Stimulated activated CD8-positive, alpha-beta memory T cell treated with anti-CD3 and anti-CD28 coated beads, Interleukin-15, amount 100 ng/mL, for 4 hours (primary cell): ENCODE measurements at places on chromosomes 3 and 15.

DNA sequence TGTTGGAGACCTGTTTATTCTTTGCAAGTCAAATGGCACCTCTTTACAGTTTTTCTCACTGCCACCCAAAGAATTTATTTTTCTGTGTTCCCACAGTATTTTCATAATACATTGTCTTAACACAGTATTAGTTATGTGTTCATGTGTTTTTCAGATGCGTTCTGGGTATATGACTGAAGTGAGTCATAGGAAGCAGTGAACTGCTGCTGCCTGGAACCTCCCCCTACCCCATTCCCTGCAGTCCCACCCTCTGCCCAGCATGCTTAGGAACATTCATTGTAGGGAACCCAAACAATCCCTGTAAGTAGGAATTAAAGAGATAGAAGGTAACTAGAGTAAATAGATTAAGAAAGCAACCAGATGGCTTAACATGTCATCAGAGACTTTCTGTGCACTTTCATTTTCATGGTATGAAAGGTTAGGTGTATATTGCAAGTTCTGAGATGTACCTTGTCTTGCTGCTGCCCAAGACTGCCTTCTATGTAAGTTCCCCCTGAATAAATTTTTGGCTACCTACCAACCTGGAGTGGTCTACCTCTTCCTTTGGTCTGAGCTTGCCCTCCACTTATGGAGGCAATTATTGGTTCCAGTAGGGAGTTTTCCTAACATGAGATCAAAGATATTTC lies 21.9 kb upstream of the SQOR start:
- DNase-seq, result no peak

DNA sequence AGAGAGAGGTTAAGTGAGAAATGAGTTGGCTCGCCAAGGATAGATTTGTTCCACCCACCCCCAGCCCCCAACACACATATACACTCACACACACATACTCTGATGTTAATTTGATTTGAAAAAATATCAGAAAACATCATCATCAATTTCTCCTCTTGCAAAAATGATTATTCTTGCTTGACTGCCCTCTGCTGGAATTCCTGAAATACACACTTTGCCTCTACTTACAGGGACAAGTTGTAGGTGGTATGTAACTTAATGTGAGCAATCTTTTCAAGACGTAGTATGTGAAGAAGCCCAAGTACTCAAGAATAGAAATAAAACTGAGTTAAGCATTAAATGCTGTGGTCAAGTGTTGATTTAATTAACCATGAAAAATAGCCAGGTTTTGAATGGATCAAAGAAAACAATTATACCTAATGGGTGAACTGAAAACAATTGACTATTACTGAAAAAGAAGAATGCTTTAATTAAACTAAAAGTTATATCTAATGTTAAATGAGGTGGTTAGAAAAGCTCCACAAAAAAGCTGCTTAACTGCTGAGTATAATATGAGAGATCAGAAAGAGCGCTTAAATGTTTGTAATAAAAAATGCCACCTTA lies 46.6 kb upstream of the MDFIC2 start:
- no peak for DNase-seq

DNA sequence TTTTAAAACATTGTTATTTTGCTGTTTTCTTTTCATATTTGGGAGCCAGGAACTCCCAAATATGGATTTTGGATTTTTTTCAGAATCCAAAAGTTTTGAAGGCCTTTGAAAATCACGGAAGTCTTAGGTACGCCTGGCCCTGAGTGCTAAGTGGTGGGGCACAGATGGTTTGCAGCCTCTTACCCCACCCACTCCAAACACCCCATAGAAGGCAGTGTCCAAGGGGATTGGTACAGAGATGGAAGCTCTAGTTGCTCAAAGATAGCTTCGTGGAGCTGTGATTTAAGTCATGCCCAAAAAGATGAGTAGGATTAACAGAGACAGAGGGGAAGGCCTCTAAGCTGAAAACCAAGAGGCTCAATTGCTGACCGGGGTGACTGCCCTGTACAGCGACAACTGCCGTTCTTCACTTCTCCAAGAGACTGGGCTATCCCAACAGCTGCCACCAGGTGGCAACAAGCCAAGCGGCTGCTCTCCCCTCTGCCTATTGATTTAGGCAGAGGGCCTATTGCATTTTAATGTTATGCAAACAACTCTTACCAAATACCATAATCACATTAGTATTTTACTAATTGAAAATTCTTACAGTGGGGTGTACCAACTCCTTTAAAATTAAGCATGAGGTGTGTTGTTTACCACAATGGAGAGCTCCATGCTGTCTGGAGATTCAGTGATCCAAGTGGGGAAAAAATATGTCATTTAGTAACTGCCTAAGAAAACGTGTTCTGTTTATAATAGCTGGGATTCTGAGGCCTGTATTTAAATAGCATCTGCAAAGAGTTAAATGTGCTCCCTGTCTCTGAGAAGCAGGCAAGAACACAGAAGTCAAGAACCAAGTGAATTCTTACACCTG lies 64.0 kb upstream of the C15orf61 start:
- peak; percentile 46 for DNase-seq

- DNase-seq, result no peak
Measured at GRCh38 chr3:122986693-122987179, 40.8 kb downstream of the SEMA5B start.

GRCh38 chr15:89905846-89906378 lies 6.8 kb downstream of the ARPIN start:
- DNase-seq, result no peak

DNA sequence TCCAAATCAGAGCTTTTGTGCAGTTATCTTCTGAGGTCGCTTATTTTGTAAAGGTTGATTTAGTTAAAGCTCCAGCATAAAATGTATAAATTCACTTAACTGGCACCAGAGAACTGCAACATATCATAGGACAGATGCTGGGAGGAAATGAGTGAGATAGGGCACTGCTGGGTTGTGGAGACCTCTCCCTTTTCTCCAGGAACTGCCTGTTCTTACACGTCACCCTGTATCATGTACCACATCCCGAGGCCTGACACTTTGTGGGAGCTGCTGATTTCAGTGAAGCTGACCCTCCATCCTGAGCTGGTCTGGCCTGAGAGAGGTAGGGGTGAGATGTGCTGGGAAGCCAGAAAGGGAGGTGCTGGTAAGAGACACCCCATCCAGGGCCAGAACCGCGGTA lies 213.8 kb upstream of the FEZF2 start:
- DNase-seq, result no peak

- no peak for DNase-seq
Measured at GRCh38 chr3:73727854-73728253, 103.1 kb upstream of the PDZRN3 start.

- DNase-seq, result no peak
Measured at GRCh38 chr15:66721501-66721937, 19.5 kb downstream of the SMAD6 start.

DNA sequence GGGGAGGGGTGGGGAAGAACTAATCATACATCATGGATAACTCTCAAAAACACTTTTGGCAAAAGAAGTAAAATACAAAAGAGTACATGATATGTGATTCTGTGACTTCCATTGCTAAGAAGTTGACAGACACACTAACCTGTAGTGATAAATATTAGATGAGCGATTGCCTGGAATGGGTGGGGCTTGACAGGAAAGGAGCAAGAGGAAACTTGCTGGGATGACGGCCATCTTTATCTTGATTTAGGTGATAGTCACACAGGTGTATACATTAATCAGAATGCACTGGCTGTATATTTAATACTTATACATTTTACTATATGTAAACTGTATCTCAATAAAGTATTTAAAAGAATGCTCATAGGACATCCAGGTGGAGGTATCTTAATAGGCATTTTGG lies 13.1 kb downstream of the PARL start:
- no peak for DNase-seq

GRCh38 chr15:98729446-98730042 lies 81.2 kb downstream of the IGF1R start:
- DNase-seq, result no peak

GRCh38 chr3:35262406-35262805 lies 376.9 kb upstream of the ARPP21 start:
- no peak for DNase-seq

DNA sequence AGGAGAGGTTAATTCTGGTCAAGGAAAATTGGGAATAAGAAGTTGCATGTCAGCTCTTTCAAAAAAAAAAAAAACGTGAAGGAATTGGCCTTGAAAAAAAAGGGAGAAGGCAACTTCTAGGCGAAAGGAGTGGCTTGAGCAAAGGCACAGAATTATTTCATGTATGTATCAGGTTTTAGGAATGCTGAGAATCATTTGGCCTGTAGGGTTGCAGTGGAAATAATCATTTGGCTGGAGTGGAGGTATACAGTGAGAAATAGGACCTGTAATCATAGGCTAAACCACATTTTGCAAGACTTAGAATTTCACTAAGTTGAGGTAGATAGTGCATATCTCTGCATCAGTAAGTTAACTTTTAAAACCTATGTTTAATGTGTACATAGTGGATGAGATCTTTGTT lies 54.9 kb downstream of the EPHA6 start:
- DNase-seq, result no peak

DNA sequence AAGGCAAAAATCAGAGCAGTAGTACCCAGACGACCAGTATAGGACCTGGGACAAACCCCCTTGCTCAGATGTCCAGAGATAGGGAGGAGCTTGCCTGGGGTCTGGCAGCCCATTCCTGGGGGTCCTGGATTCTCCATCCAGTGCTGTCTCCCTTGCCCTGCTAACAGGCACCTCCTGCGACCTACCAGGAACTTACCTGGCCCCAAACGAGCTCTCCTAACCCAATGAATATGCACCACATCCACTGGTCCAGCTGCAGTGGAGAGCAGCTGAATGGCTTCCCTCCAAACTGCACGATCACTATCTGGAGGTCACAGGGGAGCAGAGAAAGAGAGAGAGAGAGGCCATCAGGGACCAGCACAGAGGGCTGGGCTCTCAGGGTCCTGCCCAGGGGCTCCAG lies 19.1 kb upstream of the SEC13 start:
- DNase-seq, result no peak

DNA sequence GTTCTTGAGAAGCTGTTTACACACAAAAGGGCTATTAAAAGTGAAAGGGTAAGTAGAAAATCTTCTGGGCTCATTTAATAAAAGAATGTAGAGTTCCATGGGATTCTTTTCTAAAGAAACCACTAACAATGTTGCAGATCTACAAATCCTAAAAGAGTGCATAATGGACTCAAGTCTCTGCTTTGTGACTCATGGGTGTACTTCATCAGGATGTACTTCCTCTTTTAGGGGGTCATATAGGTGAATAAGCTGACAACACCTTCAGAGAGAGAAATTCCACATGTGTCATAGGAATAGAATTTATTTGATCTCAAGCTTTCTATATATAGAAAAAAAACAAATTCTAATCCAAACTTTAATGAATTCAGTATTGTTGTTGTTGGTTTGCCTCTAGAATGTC lies 355.5 kb downstream of the TIGIT start:
- DNase-seq, result no peak

DNA sequence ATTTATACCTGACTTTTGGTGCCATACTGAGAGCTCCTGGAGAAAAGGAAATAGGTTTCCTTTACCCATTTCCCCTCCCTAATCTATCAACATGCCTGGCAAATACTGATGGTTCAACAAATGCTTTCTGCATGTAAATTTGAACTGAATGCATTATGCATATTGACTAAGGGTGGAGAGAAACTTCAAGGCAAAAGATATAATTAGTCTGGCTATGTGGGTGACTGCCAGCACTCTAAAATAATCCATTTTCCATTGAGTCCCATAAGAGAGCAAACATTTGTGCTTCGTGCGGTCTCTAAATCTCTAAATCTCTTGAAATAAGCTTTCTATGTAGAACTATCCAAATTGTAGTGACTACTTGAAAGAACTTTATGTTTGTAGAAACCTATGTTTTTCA lies 451.3 kb upstream of the LMCD1 start:
- no peak for DNase-seq

GRCh38 chr3:125306620-125307019 lies 68.5 kb downstream of the ZNF148 start:
- DNase-seq, result no peak

DNA sequence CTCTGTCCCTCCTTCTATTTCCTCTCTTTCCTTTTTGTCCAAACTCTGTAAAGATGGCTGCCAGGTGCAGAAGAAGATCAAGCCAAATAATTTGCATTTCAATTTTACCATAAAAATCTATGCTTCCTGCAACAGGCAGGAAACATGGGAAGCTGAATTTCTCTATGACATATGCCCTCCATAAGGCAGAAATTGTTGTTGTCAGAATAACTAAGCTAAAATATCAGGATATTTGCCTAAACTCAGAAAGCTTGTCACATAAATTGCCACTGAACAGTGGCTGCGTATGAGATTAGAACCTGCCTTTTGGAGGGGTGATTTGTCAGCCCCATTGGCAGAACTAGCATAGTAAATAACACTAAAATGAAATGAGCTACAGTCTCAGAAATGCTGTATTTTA lies 288.3 kb upstream of the LMCD1 start:
- DNase-seq, result no peak

DNA sequence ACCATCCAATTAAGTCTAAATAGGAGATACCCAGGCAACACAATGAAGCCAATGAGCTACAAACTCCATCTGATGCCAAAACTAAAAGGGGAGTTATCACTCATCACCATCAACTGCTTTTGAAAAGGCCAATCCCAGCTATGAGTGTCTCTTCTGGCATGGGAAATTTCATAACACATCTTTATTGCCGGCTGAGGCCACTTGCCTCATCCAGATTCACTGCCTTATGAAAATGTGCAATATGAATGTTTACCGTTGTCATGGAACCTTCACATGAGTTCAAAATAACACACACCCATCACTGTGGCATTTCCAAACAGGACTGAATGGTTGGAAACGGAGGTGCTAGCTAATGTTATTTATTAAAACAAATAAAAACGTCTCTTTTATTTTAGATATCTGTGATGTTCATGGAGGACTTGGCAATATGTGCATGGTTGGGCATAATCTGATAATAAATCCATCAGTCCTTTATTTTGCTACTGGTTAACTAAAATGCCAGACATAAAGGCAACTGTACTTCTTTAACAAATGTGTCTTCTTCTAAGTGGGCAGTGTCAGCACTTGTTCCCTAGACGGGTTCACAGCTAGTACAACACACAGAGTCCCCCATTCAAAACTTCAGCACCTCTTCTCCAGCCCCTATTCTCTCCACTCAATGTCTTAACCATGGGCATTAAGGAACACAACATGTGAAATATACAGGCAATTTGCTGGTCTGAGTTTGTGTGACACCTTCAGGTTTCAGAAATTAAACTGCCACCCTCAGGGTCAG lies 143.9 kb downstream of the MAGI1 start:
- DNase-seq, result no peak

- no peak for DNase-seq
Measured at GRCh38 chr3:152321955-152322377, 53.2 kb downstream of the MBNL1 start.

DNA sequence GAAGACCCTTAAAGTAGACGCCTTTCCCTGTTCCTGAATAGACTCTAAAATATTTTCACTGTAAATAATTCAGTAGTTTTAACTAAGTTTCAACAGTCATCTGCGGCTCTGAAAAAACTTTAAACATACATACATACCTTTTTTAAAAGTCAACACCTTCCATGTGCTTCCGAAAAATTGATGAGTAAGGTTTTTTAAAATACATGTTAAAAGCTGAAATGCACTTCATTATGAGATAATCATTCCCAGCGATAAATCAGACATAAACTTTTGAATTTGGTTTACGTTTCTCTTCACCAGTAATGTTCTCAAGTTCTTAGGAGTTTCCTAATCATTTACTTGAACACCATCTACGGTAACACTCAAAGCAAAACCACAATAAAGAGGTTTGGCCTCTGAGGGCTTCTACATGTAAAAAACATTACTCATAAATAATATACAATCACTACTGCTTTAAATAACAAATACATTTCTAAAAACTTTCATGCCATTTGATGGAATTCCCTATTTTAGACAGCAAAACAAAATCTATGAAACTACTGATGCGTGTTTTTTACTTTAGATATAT lies 403.5 kb downstream of the SHQ1 start:
- no peak for DNase-seq
